Erythroblast (primary cell): ENCODE measurements at places on chromosomes 3 and 15.

GRCh38 chr3:23746441-23746840, 59.3 kb upstream of the UBE2E1 start:
- no peak for DNase-seq

- no peak for DNase-seq
Observed at GRCh38 chr3:71025010-71025409, 558.5 kb downstream of the FOXP1 start.

DNA sequence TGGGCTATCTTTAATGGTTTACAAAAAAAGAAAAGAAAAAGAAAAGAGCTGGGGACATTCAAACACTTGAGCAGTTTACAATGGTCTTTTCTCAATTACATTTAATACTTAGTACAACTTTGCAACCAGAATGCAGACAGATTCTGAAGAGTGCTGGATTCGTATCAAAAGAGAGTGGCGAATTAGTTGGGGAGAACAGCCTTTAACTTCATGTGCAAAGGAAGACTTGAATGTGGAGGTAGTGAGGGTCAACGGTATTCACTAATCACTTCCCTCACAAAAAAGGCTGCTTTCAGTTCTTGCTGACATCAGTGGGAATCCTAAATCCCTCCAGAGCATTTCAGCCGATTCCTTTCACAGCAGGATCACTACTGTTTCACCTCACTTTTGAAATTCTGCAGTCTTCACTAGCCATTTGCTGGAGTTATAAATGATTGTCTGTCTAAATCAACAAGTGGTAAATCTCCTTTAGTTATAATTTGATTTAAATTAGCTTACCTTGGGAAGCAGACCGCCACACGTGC, 323.0 kb upstream of the SEMA6D start:
- no peak for DNase-seq

GRCh38 chr3:154955907-154956533, 124.1 kb upstream of the MME start:
- no peak for DNase-seq

GRCh38 chr3:95280711-95281352, 1218.0 kb downstream of the NSUN3 start:
- no peak for DNase-seq

GRCh38 chr3:195921334-195921791, 13.0 kb upstream of the TNK2 start:
- DNase-seq, result no peak
